GDM1 (cell line): ENCODE measurements at places on chromosomes 1 and 21.

- DNase-seq: no peak
Measured at GRCh38 chr1:26046246-26047095, 553 bp upstream of the SLC30A2 start.

- DNase-seq: no peak
Measured at GRCh38 chr1:113242481-113242880, 147.8 kb upstream of the MAGI3 start.

GRCh38 chr21:28704746-28705145, 287.9 kb downstream of the LTN1 start:
- DNase-seq: no peak

GRCh38 chr21:40672602-40673001, 174.4 kb downstream of the DSCAM start:
- DNase-seq: no peak

- DNase-seq: no peak
Measured at GRCh38 chr1:181618559-181618958, 135.2 kb downstream of the CACNA1E start.

DNA sequence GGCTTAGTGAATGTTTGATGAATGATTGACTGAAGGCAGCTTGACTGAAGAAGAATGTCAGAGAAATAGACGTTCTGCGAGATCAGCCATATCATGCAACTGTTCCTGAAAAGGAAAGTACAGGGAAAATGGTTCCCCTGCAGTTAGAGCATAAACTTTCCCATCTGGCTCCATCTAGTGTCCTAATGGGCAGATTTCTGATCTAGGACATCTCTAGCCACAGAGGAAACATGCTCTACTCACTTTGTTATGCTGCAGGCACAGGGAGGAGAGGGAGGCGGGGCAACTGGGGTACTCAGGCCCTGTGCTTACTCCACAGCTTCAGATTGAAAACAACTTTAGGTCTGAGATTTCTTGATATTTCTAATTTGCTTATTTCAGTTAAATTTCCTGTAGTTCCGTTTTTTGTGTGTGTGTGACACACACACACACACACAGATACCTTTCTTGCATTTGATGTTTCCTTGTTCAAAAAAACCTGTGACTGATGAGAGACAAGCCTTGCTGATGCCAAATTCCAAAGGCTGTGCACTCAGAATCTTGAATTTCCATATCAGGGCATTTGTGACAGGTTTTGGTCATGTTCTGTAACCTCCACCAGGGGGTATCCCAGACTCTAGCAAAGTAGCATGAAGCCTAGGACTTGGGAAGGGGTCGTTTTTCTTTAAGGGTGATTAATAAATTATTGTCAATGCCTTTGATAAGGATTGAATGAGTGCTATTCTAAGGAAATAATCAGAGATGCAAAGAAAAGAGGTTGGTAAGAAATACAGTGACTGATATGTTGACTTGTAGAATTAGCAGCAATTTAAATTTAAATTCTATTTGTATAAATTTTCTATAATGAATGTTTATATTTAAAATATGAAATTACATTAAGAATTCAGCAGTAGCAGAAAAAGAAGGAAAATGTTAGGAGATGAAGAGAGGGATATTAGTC, 139.7 kb upstream of the BEND5 start:
- DNase-seq: no peak

- DNase-seq: peak; percentile 9
Measured at GRCh38 chr1:175514387-175514953, 228.9 kb downstream of the TNR start.

GRCh38 chr1:43832255-43832654, 101.3 kb upstream of the ARTN start:
- DNase-seq: no peak

DNA sequence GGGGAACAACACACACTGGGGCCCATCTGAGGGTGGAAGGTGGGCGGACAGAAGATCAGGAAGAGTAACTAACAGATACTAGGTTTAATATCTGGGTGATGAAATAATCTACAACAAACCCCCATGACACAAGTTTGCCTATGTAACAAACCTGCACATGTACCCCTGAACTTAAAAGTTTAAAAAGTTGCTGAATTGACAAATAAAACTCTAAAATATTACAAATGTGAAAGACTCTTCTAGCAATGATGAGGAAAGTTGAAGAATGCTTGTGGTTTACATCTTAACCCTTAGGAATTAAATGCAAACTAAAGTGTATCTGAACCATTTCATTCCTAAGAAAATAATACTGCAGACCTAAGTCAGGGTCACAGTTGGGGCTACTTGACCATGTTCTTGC, 525.6 kb upstream of the CAMK1G start:
- no peak for DNase-seq

DNA sequence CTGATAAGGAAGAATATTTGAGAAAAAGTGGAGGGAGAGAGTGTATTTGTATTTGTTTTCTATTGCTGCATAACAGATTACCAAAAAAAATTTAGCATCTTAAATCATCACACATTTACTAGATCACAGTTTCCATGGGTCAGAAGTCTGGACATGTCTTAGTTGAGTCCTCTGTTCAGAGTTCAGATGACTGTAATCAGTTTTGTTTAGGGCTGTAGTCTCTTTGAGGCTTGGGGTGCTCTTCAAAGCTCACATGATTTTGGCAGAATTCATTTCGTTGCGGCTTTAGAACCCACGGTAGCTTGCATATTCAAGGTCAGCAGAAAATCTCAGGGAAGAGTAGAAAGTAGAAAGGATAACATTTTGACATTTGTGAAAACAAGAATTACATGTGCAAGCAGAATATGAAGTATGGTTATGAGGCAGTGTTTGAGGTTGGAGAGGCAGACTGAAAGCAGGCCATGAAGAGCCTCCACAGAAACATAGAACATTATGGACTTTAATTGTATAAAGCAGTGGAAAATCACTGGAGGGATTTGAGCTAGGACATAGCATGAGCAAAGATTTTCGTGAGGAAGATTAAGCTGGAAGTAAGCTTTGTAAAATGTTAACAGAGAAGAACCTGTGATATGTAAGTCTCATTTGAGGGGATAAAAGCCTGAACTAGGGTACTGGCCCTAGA, 110.6 kb upstream of the GPR52 start:
- no peak for DNase-seq

DNA sequence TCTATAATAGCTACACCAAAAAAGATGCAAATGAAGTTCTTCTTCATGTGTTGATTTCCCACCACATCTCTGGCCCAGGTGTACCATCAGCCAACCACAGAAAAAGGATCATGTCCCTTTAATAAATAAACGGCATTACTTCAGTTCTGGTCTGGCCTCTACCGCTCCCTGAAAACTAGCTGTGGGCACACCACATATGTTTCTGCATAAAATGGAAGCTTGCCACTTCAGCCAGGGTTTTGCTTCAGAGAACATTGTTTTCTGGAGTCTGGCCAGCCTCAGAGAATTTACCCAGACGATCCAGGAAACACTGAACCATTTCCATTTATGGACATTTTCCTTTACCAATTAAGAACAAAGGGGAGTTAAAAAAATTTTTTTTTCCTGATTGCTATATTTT, 5.8 kb upstream of the LAMC2 start:
- DNase-seq: no peak

GRCh38 chr1:3895279-3895950, 4.7 kb downstream of the C1orf174 start:
- no peak for DNase-seq

GRCh38 chr1:87805666-87806378, 477.1 kb downstream of the LMO4 start:
- DNase-seq: no peak

GRCh38 chr1:83694449-83694848, 304.5 kb downstream of the TTLL7 start:
- DNase-seq: no peak

GRCh38 chr1:54814126-54814498, 13.0 kb upstream of the TTC22 start:
- no peak for DNase-seq

- DNase-seq: no peak
Measured at GRCh38 chr1:63523738-63524137, 413 bp downstream of the EFCAB7 start.

DNA sequence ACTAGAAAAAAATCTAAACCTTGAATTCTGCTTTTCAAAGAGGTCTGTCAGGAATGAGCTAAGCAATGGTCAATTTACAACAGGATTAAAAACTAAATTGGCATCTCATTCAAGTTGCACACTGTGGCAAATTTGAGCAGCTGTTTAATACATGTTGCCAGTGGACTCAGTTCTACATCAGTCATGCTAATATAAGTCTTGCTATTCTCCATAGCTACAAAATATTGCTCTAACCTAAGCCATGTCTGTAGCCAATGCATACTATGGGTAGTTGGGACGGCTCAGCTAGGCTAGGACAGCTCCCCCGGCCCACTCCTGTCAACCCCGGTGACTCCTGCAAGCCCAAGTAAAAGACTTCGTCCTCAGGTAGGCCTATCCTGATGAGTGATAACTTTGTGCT, 10.9 kb upstream of the VAV3 start:
- no peak for DNase-seq

DNA sequence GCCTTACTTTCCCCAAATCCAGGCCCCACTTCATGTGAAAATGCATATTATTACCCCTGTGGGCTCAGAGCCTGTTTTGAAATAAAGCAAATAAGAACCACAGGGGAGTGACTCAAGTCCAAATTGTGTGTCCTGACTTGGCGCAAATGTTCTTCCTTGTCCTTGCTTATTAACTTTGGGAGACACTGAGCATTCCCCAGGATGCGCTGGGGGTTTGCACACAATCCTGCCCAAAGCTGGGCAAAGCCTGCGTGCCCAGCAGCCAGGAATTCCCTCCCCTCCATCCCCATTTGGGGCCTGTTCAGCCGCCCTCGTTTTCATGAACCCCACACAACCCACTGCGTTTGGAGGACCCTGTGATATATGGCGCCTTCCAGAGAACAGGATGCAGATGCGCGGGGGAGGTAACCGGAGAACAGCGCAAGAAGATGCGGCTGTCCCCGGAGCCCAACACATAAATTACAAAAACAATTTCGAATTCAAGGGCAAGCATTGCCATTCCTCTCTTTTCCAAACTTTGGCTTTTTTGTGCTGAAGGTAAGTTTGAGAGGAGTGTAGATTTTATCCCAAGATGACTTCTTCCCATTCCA, 42.4 kb upstream of the CLDN14 start:
- DNase-seq: no peak

GRCh38 chr1:222377428-222378088, 170.3 kb downstream of the HHIPL2 start:
- no peak for DNase-seq

- peak; percentile 29 for DNase-seq
Measured at GRCh38 chr1:67749844-67750690, 65.1 kb downstream of the GADD45A start.

GRCh38 chr1:88351960-88352359, 332.1 kb upstream of the PKN2 start:
- no peak for DNase-seq

DNA sequence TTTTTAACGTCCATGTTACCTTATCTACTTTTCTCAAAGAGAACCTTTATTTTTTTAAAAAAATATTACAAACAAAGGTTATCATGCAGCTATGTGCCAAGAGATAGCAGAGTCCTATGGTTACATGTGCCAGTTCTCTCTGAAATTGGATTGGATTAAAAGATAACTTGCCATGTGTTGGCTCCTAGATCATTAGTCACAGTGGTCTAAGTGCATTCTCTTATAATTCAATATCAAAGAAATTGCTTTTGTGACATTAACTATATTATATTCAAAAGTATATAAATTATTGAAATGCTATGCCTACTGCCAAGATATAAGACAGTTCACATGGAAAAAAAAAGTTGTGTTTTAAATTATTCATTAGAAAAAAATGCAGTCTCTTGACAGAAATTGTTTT, 494.2 kb downstream of the NEGR1 start:
- no peak for DNase-seq

DNA sequence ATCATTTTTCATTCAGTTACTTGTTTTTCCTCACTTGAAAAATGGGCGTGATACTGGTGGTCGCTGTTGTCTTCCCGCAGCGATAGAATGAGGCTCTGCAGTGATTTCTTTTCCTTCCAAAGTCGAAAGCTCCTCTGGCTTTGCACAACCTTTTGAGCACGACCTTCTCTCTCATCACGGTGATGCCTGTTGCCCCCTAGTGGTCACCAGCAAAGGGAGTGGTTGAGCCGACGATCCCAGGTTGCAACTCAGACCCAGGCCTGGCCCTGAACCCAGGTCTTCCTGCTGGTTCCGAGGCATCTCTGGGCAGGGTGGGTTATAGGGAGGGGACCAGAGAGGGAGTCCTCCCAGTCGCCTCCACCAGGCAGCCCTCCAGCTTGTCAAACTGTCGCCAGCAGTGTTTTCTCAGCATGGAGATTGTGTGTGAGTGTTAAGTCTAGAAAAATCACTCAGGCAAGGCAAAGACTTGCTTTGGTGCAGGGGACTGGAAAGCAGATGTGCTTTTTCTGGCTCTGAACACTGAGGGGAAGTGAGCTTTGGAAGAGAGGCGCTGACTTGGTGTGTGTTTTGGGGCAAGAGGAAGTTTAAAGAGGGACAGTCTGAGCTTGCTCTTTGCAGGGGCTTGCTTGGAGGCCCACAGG, 285.3 kb downstream of the CAMTA1 start:
- peak; percentile 3 for DNase-seq

GRCh38 chr1:180137776-180138175, 16.9 kb upstream of the QSOX1 start:
- DNase-seq: no peak

- no peak for DNase-seq
Measured at GRCh38 chr21:35510957-35511695, 462.0 kb upstream of the RUNX1 start.

GRCh38 chr1:22786719-22787489, 76.3 kb downstream of the EPHB2 start:
- DNase-seq: no peak

- DNase-seq: no peak
Measured at GRCh38 chr1:175278734-175279116, 86.1 kb upstream of the KIAA0040 start.

GRCh38 chr1:55352080-55352810, 137.1 kb upstream of the USP24 start:
- DNase-seq: no peak

GRCh38 chr21:22474403-22474802, 1476.2 kb downstream of the NCAM2 start:
- no peak for DNase-seq

DNA sequence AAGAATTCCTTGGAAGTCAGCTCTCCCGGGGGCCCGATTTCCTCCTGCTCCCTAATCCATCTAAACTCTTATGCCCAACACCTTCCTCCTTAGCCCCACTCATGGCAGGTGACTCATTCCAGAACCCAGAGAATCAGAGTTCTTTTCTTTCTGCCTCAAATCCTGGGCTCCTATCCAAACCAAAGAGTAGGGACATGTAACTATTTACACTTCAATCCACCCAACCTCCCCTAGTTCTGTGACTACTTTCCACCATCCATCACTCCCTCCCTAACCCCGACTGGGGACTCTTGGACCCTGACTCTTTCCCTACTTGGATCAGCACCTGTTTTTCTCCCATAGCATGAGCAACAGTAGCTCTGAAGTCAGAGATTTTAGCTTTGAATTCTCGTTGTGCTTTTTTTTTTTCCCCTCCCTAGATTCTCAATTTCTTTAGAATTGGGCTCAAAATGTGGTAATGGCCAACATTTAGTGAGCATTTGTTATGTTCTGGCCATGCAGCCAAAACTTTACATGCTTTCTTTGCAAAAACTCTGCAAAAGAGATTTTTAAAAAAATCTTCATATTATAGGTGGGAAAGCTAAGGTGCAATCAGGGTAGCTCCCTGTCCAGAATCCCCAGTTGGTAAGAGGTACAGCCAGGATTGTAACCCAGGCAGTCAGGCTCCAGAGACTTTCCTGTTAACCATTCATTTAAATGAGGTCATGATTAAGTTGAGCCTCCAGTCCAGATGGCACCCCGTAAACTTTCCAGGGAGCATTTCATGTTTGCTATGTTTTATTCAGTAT, 7.5 kb upstream of the CYP4A11 start:
- DNase-seq: no peak
